Activated T-cell treated with anti-CD3 and anti-CD28 coated beads, Interleukin-2, amount 50 U/mL, for 72 hours (primary cell): ENCODE measurements at places on chromosomes 7 and 10.

DNA sequence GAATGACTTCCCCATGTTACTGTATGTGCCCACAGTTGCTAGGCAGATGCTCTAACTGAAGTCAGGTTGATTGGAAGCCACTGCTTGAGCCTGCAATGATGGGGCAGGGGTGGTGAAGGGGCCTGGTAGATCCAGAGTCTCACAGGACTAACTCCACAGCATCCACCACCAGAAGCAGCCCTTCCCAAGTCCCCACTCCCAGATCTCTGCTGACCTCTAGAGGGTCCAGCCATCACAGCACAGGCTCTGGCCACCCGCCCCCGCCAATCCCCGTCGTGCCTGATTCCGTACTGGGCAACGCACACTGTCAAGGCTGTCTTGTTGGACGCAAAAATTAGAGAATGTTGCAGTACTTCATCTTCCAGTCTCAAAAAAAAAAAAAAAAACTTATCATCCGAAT, 136.8 kb upstream of the PDE1C start:
- no peaks in the 10 kb centered on the region for H3K36me3 ChIP-seq
- no peak overlapping the region for H3K4me3 ChIP-seq
- H3K4me1 ChIP-seq, result no peaks in the 10 kb centered on the region
- no peaks in the 10 kb centered on the region for H3K27me3 ChIP-seq

GRCh38 chr10:118873091-118873737, 118.4 kb upstream of the CACUL1 start:
- no peaks in the 10 kb centered on the region for H3K4me1 ChIP-seq
- peaks cover 2% of the 10 kb centered on the region for H3K36me3 ChIP-seq
- H3K27ac ChIP-seq, result no peak overlapping the region
- no peak overlapping the region for H3K4me3 ChIP-seq
- no peak for DNase-seq

DNA sequence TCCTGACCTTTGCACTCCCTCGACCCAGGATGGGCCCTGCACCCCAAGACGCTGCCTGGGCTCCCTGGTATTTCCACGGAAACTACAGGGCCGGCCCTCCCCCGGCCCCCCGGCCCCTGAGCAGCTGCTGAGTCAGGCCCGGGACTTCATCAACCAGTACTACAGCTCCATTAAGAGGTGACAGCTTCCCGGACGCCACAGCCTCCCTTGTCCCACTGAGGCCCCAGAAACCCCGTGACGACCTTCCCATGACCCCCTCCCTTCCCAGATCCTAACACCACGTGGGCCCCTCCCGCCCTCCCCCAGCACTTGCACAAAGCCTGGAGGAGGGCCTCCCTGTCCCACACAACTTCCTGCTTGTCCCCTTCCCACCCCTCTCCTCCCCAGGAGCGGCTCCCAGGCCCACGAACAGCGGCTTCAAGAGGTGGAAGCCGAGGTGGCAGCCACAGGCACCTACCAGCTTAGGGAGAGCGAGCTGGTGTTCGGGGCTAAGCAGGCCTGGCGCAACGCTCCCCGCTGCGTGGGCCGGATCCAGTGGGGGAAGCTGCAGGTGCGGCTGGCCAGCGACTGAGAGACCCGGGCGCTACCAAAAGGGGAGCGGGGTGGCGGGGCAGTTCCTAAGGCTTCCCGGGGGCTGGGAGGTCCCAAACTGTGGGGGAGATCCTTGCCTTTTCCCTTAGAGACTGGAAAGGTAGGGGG, 5.7 kb downstream of the NOS3 start:
- H3K27me3 ChIP-seq, result no peaks in the 10 kb centered on the region
- H3K36me3 ChIP-seq, result no peaks in the 10 kb centered on the region
- peaks cover 12% of the 10 kb centered on the region for H3K4me1 ChIP-seq
- DNase-seq, result no peak
- H3K4me3 ChIP-seq, result peak overlapping the region; percentile 67

DNA sequence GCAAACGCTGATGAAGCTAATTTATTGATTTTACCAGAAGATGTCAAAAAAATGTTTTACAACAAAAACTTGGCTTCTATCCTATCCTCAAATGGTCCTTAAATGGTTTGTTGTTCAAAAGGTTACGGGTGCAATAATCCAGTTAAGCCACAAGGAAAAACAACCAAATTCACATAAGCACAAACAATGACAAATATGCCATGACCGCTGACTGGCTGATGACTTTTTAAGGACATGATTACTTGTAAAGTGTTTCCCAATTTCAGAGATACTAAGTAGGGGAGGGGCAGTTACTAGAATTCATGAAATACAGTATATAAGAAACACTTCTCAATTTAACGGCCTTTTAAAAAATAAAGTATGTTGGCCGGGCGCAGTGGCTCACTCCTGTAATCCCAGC, 28.8 kb downstream of the ABI1 start:
- peaks cover 21% of the 10 kb centered on the region for H3K36me3 ChIP-seq
- no peak overlapping the region for H3K4me3 ChIP-seq
- no peak overlapping the region for H3K27ac ChIP-seq
- H3K4me1 ChIP-seq, result peaks cover 47% of the 10 kb centered on the region
- DNase-seq, result no peak

GRCh38 chr7:6478186-6478585, 30.4 kb upstream of the DAGLB start:
- H3K4me3 ChIP-seq, result no peak overlapping the region
- H3K27me3 ChIP-seq, result no peaks in the 10 kb centered on the region

DNA sequence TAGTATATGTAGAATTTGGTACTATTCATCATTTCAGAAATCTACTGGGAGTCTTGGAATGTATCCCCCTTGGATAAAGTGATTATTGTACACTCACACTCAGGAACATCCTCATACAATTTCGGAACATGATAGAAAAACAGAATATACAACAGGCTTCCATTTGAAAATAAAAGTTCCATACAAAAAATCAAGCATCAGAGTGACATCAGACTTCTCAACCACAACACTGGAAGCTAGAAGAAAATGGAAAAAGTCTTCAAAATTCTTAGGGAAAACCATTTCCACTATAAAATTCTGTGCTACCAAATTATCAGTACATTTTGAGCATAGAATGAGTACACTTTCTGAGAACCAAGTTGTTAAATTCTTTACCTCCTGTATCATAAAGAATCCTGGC, 8.8 kb downstream of the LYZL1 start:
- no peak overlapping the region for H3K4me3 ChIP-seq
- H3K27ac ChIP-seq, result no peak overlapping the region
- H3K36me3 ChIP-seq, result peaks cover 17% of the 10 kb centered on the region
- H3K4me1 ChIP-seq, result no peaks in the 10 kb centered on the region
- no peak for DNase-seq

DNA sequence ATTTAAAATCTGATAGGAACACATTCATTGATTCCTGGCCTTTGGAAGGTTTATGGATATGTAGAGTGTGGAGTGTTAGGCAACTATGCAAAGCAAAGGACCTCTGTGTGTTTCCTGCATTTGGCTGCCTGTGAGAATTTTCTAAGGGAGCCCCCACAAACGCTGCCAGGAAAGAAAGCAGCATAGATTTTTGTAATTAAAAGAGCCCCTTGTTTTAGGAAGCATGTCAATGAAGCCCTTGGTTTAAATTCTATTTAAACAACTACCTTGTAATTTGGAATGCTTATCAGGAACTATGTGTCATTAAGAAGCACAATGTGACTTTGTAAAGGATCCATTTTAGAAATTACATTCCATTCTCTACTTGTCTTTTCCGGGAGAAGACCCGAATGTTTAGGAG, 742.5 kb downstream of the NXPH1 start:
- no peaks in the 10 kb centered on the region for H3K27me3 ChIP-seq
- no peak for DNase-seq
- no peak overlapping the region for H3K27ac ChIP-seq
- no peaks in the 10 kb centered on the region for H3K4me1 ChIP-seq
- no peak overlapping the region for H3K4me3 ChIP-seq

DNA sequence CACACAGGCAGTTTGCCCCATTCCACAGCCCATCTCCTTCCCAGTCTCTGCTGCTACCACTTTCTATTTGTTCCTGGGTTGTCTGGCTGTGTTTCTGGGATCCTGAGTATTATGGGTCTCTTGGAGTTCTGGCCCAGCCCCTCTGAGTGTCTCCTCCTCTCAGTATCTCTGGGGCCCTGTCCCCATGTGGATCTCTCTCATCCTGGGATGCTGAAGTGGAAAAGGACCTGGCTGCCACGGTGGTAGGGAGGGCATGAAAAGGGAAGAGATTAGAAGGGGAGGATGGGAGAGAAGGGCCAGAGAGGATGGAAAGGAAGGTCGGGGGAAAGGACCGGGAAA, 54.5 kb upstream of the LBX1 start:
- no peak overlapping the region for H3K27ac ChIP-seq
- H3K4me1 ChIP-seq, result peaks cover 5% of the 10 kb centered on the region
- peaks cover 58% of the 10 kb centered on the region for H3K27me3 ChIP-seq
- no peak for DNase-seq

GRCh38 chr10:113754768-113755167, 3.3 kb downstream of the PLEKHS1 start:
- H3K27me3 ChIP-seq, result peaks cover 12% of the 10 kb centered on the region
- no peak overlapping the region for H3K4me3 ChIP-seq
- H3K4me1 ChIP-seq, result no peaks in the 10 kb centered on the region
- no peak for DNase-seq
- H3K36me3 ChIP-seq, result no peaks in the 10 kb centered on the region
- no peak overlapping the region for H3K27ac ChIP-seq

DNA sequence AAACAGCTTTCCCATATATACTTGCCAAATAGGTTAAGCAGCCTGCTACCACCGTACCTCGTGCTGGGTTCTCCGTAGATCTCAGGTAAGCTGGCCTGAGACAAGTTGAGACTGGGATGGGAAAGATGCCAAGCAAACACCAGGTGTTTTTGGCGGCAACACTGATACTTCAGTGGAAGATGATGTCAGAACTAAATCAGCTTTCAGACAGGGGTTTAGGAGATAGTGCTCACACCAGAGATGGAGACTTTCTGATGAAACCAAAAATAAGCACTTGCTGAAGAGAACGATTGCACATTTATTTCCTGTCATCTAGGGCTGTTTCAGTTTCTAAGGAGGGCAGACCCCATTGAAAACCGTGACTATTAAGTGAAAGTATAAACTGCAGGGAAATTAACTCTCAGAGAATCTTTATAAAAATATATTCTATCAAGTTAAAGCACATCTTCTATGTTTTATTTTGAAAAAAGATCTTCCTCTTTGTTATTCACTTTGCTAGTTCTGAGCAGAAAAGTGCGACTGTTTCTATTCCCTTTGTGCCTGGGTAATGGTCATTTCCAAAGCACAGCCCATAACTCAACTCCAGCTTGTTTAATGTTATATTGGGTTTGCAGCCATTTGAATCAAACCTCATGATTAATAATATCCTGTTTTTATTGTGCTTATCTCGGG, 149.9 kb downstream of the CPED1 start:
- H3K4me3 ChIP-seq, result peak overlapping the region; percentile 66
- peak; percentile 22 for DNase-seq
- H3K36me3 ChIP-seq, result no peaks in the 10 kb centered on the region
- peaks cover 34% of the 10 kb centered on the region for H3K27me3 ChIP-seq
- H3K27ac ChIP-seq, result peak overlapping the region; percentile 78
- peaks cover 32% of the 10 kb centered on the region for H3K4me1 ChIP-seq

GRCh38 chr10:97640868-97641811, 669 bp downstream of the PI4K2A start:
- peak; percentile 15 for DNase-seq
- H3K27me3 ChIP-seq, result no peaks in the 10 kb centered on the region
- peak overlapping the region; percentile 87 for H3K4me3 ChIP-seq
- H3K36me3 ChIP-seq, result no peaks in the 10 kb centered on the region
- peaks cover 26% of the 10 kb centered on the region for H3K4me1 ChIP-seq

DNA sequence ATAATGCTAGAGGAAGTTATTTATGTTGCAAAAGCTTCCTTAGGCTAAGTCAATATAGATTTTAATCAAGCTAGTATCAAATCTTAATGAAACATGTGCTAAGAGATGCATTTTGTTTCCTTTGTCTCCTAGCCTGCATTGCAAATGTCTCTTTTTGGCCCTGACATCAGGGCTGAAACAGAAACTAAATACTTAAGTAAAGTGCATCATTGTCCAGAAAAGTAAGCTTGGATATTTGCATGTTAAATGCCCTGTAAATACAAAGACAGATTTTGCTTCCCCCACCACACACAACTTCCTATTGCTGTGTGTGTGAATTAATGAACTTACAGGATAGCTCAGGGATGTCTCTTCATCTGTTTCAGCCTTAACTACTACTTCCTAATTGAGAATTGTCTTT, 10.0 kb upstream of the STAMBPL1 start:
- H3K4me3 ChIP-seq, result no peak overlapping the region
- H3K4me1 ChIP-seq, result no peaks in the 10 kb centered on the region
- no peak overlapping the region for H3K27ac ChIP-seq

DNA sequence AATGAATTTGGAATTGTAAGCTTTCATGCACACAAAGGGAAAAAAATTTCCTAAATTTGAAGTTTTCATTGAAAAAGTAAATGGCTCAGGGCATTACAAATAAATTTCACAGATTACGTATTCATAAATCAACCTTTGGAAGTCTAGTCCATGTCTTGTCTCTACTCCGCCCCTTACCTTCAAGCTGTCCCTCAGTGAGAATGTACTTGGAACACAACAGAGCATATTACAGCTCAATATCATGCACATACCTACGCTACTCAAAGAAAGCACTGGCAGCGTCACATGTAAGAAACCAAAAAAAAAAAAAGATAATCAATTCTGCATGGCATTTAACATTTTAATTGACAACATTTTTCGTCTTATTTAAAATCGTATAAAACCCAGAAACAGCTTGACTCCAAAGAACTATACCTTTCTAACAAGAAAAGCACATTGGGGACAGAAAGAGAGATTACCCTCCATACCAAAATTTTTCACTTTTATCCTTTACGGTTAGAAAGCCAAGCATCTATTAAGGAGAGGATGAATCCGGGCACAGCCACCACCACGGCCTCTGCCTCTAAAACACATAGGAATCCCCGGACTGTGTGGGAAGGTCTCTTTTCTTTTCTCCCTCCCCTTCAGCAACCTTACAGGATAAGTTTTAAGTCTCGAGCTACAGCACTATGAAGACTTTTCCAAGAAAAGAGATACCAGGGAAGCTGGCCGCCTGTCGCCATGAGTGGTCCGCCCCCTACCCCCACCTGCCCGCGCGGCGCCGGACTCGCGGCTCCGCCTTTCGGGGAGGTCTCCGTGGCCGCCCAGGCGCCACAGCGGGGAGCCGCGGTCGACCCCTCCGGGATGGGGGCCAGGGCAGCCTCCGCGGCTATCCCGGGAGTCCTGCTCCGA, 1.1 kb downstream of the JMJD1C start:
- peaks cover 19% of the 10 kb centered on the region for H3K4me1 ChIP-seq
- no peak for DNase-seq
- H3K27ac ChIP-seq, result peak overlapping the region; percentile 63
- peak overlapping the region; percentile 98 for H3K4me3 ChIP-seq
- H3K27me3 ChIP-seq, result no peaks in the 10 kb centered on the region

GRCh38 chr10:63171255-63171855, 38.2 kb downstream of the NRBF2 start:
- no peak for DNase-seq
- no peaks in the 10 kb centered on the region for H3K27me3 ChIP-seq
- H3K4me3 ChIP-seq, result peak overlapping the region; percentile 11
- peak overlapping the region; percentile 64 for H3K27ac ChIP-seq
- peaks cover 35% of the 10 kb centered on the region for H3K36me3 ChIP-seq

DNA sequence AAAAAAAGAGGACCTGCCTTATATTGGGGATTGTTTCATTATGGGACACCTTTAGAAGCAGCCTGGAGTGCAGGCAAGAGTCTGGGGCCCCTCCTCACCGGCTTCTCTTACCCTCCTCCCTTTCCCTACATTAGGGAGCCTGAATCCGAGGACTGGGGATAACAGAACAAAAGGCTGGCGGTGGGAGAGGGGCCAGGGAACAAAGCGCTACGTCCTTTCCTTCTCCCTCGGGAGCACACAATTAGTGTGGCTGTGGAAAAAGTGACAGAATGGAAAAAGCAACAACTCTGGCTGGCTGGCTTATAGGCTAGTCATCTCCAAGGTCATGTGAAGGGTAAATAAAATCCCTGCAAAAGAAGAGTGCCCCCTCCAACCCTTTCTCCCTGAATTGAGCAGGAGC, 74.7 kb downstream of the LSM5 start:
- H3K4me3 ChIP-seq, result no peak overlapping the region
- no peaks in the 10 kb centered on the region for H3K36me3 ChIP-seq
- H3K27ac ChIP-seq, result no peak overlapping the region
- H3K4me1 ChIP-seq, result no peaks in the 10 kb centered on the region
- no peak for DNase-seq
